ENCODE measurements at places on chromosomes 11 and 22.

- H3K27ac ChIP-seq = no peak overlapping the region
- no peaks in the 10 kb centered on the region for H3K36me3 ChIP-seq
- DNase-seq = no peak
- H3K27me3 ChIP-seq = peaks cover 4% of the 10 kb centered on the region
- no peak overlapping the region for H3K4me3 ChIP-seq
These were observed 33.6 kb downstream of the LARGE1 start for GRCh38 chr22:33886696-33887095.

GRCh38 chr11:82663535-82663934, 70.1 kb downstream of the FAM181B start:
- H3K4me1 ChIP-seq = no peaks in the 10 kb centered on the region
- no peak for DNase-seq
- peaks cover 20% of the 10 kb centered on the region for H3K27me3 ChIP-seq
- no peak overlapping the region for H3K4me3 ChIP-seq

DNA sequence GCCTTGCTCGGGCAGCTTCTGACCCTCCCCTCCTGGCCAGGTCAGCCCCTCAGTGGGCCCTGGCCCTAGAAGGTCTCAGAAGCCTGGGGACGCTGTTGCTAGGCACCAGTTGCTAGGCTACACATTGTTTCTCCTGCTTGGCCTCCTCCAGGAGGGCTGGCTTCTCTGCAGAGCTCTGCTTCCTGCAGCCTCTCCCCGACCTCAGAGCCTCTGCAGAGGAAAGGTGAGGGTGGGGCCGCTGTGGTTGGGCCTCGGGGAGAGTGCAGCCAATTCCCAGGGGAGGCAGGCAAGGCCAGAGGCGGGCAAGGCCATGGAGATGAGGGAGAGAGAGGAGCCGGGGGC, 27.6 kb upstream of the LRRC10B start:
- H3K36me3 ChIP-seq = no peaks in the 10 kb centered on the region
- no peaks in the 10 kb centered on the region for H3K27me3 ChIP-seq
- DNase-seq = no peak
- no peak overlapping the region for H3K27ac ChIP-seq
- H3K4me3 ChIP-seq = no peak overlapping the region

DNA sequence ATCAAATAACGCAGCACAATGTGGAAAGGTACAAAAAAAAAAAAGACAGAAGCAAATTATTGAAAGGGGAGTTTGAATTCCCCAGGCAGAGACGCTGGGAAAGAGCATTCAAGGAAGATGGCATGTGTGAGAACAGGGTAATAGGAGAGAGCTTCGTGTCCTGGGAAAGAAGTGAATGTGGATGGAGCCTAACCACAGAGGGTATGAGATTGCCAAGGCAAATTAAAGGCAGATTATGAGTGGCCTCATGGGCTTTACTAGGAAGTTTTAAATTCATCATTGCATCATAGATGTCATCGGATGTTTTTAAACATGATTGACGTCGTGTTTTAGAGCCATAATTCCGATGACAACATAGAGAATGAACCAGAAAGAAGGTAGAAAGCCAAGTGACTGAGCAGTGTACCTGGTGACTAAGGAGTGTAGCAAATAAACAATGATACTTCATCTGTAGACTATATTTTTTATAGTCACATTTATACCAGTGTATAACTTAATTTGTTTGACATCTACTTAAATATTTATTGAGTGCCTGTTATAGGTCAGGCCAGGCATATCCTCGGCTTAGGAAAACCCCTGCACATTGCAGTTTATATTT, 151.4 kb downstream of the MSANTD4 start:
- H3K4me3 ChIP-seq = no peak overlapping the region
- no peaks in the 10 kb centered on the region for H3K4me1 ChIP-seq
- no peak overlapping the region for H3K27ac ChIP-seq
- peaks cover 7% of the 10 kb centered on the region for H3K27me3 ChIP-seq
- H3K36me3 ChIP-seq = no peaks in the 10 kb centered on the region
- no peak for DNase-seq

- H3K36me3 ChIP-seq = peaks cover 19% of the 10 kb centered on the region
- peak overlapping the region; percentile 96 for H3K27ac ChIP-seq
- H3K4me3 ChIP-seq = peak overlapping the region; percentile 98
- DNase-seq = peak; percentile 45
These were observed 1.1 kb downstream of the FCHSD2 start for GRCh38 chr11:73141031-73141308.

GRCh38 chr11:27358296-27358695, 4.7 kb downstream of the CCDC34 start:
- peaks cover 25% of the 10 kb centered on the region for H3K4me1 ChIP-seq
- no peak overlapping the region for H3K4me3 ChIP-seq
- H3K36me3 ChIP-seq = peaks cover 8% of the 10 kb centered on the region
- DNase-seq = no peak
- H3K27me3 ChIP-seq = no peaks in the 10 kb centered on the region

DNA sequence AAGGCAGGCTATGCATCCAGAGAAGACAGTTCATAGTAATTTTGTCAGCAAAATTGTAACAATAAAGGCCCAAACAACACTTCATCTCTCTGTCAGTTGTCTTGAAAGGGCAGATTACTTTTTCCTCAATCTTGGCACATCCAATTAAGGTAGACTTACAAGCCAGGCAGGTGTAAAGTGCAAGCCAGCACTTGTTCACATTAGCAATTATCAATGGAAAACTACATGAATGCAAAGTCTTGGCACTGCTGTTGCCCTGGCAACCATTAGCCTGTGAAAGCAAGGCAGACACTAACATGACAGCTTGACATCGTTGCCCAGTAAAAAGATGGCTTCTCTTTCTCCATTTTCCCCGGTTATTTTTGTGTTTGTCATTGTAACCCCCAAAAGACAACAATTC, 677.2 kb upstream of the TENM4 start:
- H3K27ac ChIP-seq = no peak overlapping the region
- DNase-seq = no peak
- no peaks in the 10 kb centered on the region for H3K36me3 ChIP-seq

GRCh38 chr22:37854946-37855345, 5.7 kb downstream of the EIF3L start:
- H3K4me3 ChIP-seq = no peak overlapping the region
- H3K4me1 ChIP-seq = peaks cover 33% of the 10 kb centered on the region
- H3K27ac ChIP-seq = peak overlapping the region; percentile 21
- no peaks in the 10 kb centered on the region for H3K27me3 ChIP-seq
- DNase-seq = no peak

GRCh38 chr11:84922212-84922805, 704.8 kb downstream of the DLG2 start:
- H3K36me3 ChIP-seq = no peaks in the 10 kb centered on the region
- peaks cover 7% of the 10 kb centered on the region for H3K27me3 ChIP-seq
- no peaks in the 10 kb centered on the region for H3K4me1 ChIP-seq
- DNase-seq = no peak
- no peak overlapping the region for H3K4me3 ChIP-seq

- peak overlapping the region; percentile 80 for H3K27ac ChIP-seq
- peaks cover 19% of the 10 kb centered on the region for H3K36me3 ChIP-seq
- no peaks in the 10 kb centered on the region for H3K27me3 ChIP-seq
- DNase-seq = peak; percentile 66
These were observed 789 bp upstream of the KDM2A start for GRCh38 chr11:67118181-67118766.

- no peaks in the 10 kb centered on the region for H3K36me3 ChIP-seq
- H3K4me1 ChIP-seq = no peaks in the 10 kb centered on the region
- H3K27ac ChIP-seq = no peak overlapping the region
- DNase-seq = no peak
- H3K4me3 ChIP-seq = no peak overlapping the region
- peaks cover 3% of the 10 kb centered on the region for H3K27me3 ChIP-seq
These were observed 95.2 kb upstream of the LDLRAD3 start for GRCh38 chr11:35848616-35849015.

DNA sequence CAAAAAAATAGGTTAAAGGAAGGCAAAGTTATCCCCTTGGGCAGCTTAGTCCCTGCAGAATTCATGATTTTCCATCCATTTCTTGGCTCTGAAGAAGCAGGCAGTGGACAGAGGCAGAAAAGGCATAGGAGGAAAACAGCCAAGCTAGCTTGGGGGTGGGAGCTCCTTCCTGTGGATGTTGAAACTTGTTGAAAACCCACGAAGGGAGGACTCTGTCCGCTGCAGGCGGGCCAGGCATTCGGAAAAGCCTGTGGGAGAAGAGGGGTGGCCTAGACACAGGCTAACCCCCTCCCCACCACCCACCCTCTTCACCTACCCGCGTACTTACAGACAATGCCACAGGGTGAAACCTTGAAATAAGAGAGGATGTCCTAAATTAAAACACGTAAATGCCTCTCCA, 72.1 kb downstream of the C22orf31 start:
- no peak for DNase-seq
- H3K4me1 ChIP-seq = peaks cover 5% of the 10 kb centered on the region
- peaks cover 19% of the 10 kb centered on the region for H3K27me3 ChIP-seq
- H3K4me3 ChIP-seq = no peak overlapping the region

GRCh38 chr22:49764127-49764581, 63.5 kb downstream of the BRD1 start:
- H3K4me1 ChIP-seq = peaks cover 18% of the 10 kb centered on the region
- no peak overlapping the region for H3K27ac ChIP-seq
- H3K4me3 ChIP-seq = no peak overlapping the region
- no peak for DNase-seq
- peaks cover 5% of the 10 kb centered on the region for H3K36me3 ChIP-seq
- H3K27me3 ChIP-seq = no peaks in the 10 kb centered on the region

DNA sequence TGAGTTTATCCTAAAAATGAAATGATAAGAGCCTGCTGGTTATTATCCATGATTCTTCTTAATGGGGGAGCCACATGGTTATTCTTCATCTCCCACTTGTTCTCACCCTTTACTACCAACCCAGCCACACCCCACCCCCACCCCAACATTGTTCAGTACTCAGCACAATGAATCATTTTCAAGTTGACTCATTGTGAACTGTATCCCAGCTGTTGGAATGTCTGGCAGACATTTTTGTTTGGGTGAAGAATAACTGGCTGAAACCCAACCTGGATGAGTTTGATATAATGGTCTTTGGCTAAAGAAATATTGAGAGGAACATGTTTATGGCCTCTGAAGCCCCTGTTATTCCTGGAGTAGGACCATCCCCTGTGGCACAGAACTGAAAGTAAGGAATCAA, 136.2 kb downstream of the ELP4 start:
- H3K36me3 ChIP-seq = peaks cover 2% of the 10 kb centered on the region
- H3K4me1 ChIP-seq = no peaks in the 10 kb centered on the region
- H3K4me3 ChIP-seq = no peak overlapping the region
- H3K27ac ChIP-seq = no peak overlapping the region
- DNase-seq = no peak

- H3K27me3 ChIP-seq = peaks cover 15% of the 10 kb centered on the region
- no peaks in the 10 kb centered on the region for H3K4me1 ChIP-seq
- H3K4me3 ChIP-seq = no peak overlapping the region
These were observed 82.9 kb downstream of the MYO18B start for GRCh38 chr22:25824828-25825423.

GRCh38 chr11:66322732-66323427, 6.0 kb upstream of the CD248 start:
- H3K36me3 ChIP-seq = peaks cover 4% of the 10 kb centered on the region
- peaks cover 42% of the 10 kb centered on the region for H3K4me1 ChIP-seq
- no peak for DNase-seq
- no peak overlapping the region for H3K4me3 ChIP-seq
- H3K27me3 ChIP-seq = no peaks in the 10 kb centered on the region

GRCh38 chr11:134818516-134818915, 406.5 kb upstream of the B3GAT1 start:
- H3K36me3 ChIP-seq = no peaks in the 10 kb centered on the region
- no peak overlapping the region for H3K4me3 ChIP-seq
- no peak for DNase-seq
- no peaks in the 10 kb centered on the region for H3K4me1 ChIP-seq
- H3K27me3 ChIP-seq = peaks cover 23% of the 10 kb centered on the region
- H3K27ac ChIP-seq = no peak overlapping the region

GRCh38 chr22:35024364-35024692, 41.6 kb upstream of the ISX start:
- no peaks in the 10 kb centered on the region for H3K4me1 ChIP-seq
- peaks cover 57% of the 10 kb centered on the region for H3K27me3 ChIP-seq
- no peak overlapping the region for H3K4me3 ChIP-seq
- no peak for DNase-seq
- H3K27ac ChIP-seq = no peak overlapping the region

DNA sequence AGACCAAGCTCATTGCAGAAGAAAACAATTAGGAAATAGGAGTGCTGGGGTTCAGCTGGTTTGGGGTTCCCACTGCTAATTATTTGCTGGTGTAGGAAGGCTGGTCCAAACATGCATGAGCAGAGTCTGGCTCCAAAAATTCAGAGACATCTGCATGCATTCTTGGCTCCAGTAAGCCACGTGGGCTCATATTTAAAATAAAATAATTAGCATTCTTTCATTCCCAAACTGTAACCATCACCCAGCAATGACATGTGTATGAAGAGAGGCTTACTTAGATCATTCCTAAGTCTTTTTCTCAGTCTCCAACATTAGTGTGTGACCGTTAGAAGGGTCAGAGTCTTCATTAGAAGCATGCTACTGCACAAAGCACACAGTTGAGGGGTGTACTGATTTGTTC, 58.4 kb downstream of the EFCAB6 start:
- no peaks in the 10 kb centered on the region for H3K36me3 ChIP-seq
- DNase-seq = no peak
- no peaks in the 10 kb centered on the region for H3K4me1 ChIP-seq
- H3K27ac ChIP-seq = no peak overlapping the region
- peaks cover 7% of the 10 kb centered on the region for H3K27me3 ChIP-seq

- peak overlapping the region; percentile 92 for H3K27ac ChIP-seq
- H3K4me3 ChIP-seq = peak overlapping the region; percentile 91
- peaks cover 47% of the 10 kb centered on the region for H3K4me1 ChIP-seq
- DNase-seq = peak; percentile 3
- H3K27me3 ChIP-seq = no peaks in the 10 kb centered on the region
- H3K36me3 ChIP-seq = peaks cover 20% of the 10 kb centered on the region
These were observed 857 bp downstream of the ARCN1 start for GRCh38 chr11:118572981-118573550.

GRCh38 chr11:102666331-102666957, 39.1 kb downstream of the MMP27 start:
- H3K4me1 ChIP-seq = peaks cover 1% of the 10 kb centered on the region
- H3K27me3 ChIP-seq = no peaks in the 10 kb centered on the region
- no peaks in the 10 kb centered on the region for H3K36me3 ChIP-seq
- peak; percentile 4 for DNase-seq
- H3K4me3 ChIP-seq = no peak overlapping the region

GRCh38 chr11:134557571-134558257, 145.7 kb upstream of the B3GAT1 start:
- no peaks in the 10 kb centered on the region for H3K36me3 ChIP-seq
- H3K27ac ChIP-seq = no peak overlapping the region
- DNase-seq = no peak
- no peaks in the 10 kb centered on the region for H3K4me1 ChIP-seq
- H3K4me3 ChIP-seq = no peak overlapping the region
